Activated gamma-delta T cell treated with anti-CD3 and anti-CD28 coated beads, Interleukin-2, amount 50 U/mL, for 16 hours (primary cell): ENCODE measurements at places on chromosomes 3 and 15.

DNA sequence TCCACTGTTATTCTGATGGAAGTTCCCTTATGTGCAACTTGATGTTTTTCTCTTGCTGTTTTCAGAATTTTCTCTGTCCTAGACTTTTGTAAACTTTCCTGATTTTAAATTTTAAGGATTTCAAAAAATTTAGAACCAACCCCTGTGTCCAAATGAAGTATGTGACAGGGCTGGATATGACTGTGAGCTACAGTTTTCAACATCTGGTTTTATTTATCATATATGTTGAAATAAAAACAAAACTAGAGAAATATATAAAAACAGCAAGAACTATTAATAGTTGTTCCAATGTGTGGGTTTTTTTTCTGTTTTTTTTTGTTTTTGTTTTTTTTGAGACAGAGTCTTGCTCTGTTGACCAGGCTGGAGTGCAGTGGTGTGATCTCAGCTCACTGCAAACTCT lies 47.4 kb upstream of the PSMD6 start:
- DNase-seq, result no peak

DNA sequence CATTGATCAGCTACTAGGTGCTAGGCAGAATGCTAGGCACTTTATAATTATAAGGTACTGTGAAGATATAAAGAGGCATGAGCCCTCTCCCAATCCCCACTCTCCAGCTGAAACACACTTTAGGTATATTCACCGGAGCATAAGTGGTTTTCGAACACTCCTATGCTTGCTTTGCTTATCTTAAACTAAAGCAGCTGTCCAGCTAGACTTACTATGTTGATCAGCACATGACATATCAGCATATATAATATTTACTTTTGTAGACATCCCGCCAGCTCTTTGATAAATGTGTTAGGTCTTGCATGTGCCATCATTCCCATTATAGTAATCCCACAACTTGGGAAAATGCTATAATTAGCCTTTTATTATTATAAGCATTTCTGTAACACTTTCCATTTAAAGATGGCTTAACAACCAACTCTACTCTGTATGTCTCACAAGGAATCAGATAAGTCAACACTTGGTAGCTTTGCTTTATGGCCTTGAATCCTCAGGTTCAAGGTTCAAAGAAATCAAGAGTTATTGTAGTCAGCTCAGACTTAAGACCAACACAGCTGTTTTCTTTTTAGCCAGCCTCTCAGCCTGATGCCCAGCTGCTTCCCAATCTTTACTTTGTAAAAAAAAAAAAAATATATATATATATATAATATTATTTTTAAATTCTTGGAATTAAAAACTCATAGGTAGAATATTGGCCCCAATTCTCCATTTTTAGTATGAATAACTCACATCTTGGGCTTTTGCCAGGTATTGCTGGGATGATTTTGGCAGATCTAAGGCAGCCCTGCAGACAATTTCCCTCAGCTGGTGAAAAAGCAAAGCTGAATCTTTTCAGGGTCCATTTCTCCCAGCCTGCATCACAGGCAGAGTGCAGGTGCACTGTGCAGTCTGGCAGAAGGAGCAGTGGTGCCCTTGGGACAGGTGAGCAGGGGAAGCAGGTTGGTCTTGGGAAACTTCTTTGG lies 104.2 kb downstream of the THRB start:
- no peak for DNase-seq

DNA sequence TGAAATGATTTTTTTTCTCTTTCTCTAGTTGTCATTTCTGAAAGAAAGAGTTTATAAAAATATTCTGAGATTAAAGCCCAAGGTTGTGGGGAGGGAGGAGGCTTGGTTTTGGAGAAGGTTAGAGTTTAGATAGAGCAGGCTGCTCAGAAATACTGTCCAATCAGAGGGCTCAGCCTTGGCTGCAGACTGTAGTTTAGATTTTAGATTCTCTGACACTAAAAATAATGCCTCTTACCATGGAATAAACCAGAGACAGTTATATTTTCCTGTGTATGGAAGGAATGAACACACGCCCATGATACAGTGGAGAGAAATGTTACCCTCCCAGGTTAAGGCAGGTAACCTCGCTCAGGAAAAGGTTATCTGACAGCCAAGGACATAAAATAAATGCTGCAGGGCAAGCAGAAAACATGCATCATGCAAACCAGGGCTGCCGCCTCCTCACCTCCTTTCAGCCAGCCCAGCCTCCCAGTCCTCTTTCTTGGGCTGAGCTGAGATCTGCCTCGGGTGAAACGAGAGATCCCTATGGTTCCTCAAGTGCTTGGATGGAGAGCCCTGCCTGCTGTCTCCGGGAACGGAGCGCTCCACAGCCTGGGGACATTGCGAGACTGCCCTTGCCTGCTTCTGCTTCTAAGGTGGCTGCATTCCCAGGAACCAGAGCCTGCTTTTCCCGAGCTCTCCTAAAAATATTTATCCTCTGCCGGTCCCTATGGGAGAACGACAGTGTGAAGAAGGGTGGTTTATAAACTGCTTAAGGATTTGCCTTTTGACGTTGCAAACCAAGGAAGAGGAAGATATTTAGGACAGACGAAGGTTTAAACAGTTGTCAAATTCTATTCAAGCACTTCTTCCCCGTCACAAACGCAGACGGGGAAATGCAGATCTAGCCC lies 848 bp downstream of the NCEH1 start:
- DNase-seq, result no peak

- no peak for DNase-seq
Measured at GRCh38 chr3:61820306-61820992, 259.1 kb downstream of the PTPRG start.

GRCh38 chr15:99054025-99054387 lies 46.4 kb upstream of the PGPEP1L start:
- no peak for DNase-seq

- no peak for DNase-seq
Measured at GRCh38 chr15:99994849-99995248, 261.6 kb upstream of the LYSMD4 start.

DNA sequence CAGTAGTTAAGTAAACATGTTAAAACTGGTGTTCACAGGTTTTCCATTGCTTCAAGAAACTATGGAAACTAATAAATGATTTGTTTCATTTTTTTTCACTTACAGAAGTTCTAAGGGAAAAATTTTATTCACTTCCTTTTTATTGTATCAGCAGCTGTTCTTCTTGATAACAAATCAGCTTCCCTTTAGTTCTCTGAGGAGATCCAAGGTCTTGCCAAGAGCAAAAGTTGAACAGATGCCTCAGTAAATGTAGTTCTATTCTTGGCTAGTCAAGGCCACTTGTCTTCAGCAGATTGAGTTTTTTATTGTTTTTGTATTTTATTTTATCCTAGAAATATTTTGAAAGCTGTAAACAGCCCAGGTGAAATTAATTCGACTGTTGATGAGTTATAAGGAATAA lies 41.8 kb downstream of the KCNH8 start:
- DNase-seq, result no peak

DNA sequence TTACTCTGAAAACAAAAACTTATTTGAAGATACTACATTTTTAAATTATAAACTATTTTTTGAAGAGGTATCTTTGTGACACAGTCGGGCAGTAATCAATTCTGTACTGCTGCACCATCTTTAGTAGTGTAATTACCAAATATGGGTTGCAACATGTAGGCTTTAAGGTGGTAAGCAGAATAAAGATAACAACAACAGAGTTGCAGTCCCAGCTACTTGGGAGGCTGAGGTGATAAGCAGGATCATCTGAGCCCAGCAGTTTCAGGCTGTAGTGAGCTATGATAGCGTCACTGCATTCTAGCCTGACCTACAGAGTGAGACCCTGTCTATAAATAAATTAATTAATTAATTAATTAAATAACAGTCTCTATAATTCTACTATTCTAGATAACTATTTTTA lies 6.0 kb downstream of the PLOD2 start:
- DNase-seq, result no peak

- no peak for DNase-seq
Measured at GRCh38 chr3:9213019-9213634, 36.3 kb downstream of the SRGAP3 start.

- no peak for DNase-seq
Measured at GRCh38 chr3:71395470-71395869, 188.1 kb downstream of the FOXP1 start.

GRCh38 chr3:184688251-184688881 lies 23.5 kb downstream of the MAGEF1 start:
- no peak for DNase-seq

DNA sequence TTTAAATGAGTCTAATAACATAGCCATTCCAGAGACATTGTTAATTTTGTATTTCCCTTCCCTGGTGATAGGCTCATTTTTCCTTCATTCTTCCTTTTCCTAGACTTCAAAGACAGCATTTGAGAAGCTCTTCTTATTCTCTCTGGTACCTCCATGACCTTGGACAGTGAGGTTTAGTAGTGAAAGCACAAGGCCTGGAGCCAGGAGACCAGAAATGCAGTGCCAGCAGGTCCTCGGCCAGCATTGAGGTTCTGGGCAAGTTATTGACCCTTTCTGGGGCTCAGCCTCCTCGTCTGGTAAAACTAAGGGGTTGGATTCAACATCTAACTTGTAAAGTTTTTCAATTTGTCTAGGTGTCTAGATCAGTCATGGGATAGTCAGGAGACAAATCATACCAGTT lies 146.9 kb downstream of the SV2B start:
- no peak for DNase-seq

DNA sequence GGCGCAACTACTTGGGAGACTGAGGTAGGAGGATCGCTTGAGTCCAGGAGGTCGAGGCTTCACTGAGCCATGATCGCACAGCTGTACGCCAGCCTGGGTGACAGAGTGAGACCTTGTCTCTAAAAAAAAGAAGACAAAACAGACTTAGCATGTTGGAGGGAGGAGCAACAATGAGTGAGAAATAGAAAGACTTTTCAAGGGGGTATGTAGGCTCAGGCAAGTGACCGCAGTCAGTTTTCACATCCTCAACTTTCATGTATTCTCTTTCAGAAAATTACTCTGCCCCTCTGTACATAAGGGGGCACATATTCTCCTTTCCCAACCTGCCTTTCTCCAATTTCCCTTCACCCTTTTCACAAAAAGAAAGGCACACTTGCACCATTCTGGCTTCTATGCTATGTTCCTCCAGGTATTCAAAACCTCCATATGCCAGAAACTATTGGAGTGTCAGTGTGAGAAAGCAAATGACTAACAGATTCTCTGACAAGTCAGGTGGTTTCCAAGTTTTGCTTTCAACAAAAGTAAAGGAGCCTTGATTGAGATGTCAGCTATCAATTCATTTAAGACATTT lies 7.6 kb downstream of the NSUN3 start:
- no peak for DNase-seq

DNA sequence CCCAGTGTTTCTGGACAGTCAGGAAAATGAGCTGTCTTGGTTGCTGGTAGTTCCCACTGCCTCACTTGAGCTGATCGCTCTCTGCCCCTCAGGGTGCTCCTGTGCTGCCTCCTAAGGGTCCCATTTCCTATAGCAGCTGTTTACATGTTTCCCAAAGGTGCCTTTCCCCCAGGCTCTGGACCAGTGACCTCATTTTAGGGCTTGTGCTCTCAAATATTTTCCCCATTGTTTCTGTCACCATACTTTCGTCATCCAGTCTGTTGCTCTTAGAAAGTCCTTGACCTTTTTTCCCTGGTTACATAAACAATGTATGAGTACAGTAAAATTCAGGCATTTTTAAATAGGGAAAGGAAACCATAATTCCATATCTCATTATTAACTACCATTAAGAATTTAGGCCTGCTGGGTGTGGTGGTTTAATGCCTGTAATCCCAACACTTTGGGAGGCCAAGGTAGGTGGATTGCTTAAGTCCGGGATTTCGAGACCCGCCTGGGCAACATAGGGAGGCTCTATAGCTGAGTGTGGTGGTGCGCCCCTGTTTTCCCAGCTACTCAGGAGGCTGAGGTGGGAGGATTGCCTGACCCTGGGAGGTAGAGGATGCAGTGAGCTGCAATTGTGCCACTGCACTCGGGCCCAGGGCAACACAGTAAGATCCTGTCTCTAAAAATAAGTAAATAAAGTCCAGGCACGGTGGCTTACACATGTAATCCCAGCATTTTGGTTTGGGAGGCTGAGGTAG lies 11.7 kb downstream of the RAD54L2 start:
- no peak for DNase-seq

DNA sequence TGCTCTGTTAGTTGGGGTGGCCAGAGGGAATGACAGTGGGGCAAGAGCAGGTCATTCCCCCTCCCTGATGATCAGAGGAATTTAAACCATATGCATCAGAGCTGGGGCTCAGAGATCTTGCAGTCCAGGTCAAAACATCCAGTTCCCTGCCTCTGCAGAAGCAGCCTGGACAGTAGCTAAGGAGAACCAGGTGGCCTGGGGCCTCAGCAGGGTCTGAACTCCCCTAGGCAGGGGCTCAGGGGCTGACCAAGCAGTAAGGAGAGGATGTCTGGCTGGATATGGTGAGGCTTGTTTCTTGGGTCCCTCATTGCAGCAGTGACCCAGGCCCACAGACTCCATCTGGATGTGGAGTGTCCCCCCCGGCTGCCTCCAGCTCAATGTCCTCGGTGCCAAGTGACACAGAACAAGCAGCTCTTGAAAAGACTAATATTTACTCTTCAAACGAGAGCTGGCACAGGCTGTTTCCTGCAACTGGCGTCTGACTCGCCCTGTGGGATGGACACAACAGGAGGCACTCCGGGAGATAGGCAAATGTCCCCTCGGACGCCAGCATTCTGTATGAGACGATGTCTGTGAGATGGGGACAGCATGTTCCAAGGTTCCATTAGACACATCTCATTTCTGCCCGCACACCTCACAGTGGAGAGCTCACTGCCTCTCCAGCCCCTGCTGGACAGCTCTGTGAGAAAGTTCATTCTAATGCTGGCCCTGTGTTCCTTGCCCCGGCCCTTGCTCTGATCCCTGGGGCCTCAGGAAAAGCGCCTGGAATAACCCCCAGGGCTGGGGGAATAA lies 37.1 kb downstream of the SEC22C start:
- no peak for DNase-seq

- no peak for DNase-seq
Measured at GRCh38 chr15:85718981-85719380, 75.7 kb downstream of the KLHL25 start.

GRCh38 chr15:55758580-55758986 lies 15.6 kb upstream of the PRTG start:
- DNase-seq, result no peak

DNA sequence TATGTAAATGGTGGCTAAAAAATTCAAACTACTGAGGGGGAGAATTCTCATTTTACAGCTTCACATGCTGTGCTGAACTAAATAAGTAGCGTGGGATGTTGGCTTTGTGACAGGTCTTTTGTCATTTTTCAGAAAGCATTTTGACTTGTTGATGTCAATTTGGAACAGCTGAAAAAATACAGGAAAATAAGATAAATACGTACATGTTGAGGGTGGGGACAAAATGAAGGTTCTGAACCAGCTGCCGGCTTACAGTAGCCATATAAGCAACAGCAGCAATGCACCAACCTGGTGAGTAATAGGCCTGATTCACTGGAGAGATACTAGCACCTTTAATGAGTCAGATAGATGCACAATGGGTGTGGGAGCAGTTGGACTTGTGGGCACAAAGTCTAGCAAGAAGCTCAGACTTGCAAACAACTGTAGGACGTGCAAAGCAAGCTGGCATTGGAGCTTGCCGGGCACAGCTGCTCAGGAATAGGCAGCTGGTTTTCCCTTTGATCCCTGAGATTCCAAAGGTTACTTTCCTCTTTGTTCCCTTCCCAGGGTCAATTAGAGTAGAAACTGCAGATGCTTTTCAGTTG lies 12.9 kb downstream of the B3GNT5 start:
- DNase-seq, result peak; percentile 36
